ENCODE measurements at places on chromosomes 3 and 15.
A peak's percentile ranks its signal among the peaks of the same experiment; 100 is the strongest.

DNA sequence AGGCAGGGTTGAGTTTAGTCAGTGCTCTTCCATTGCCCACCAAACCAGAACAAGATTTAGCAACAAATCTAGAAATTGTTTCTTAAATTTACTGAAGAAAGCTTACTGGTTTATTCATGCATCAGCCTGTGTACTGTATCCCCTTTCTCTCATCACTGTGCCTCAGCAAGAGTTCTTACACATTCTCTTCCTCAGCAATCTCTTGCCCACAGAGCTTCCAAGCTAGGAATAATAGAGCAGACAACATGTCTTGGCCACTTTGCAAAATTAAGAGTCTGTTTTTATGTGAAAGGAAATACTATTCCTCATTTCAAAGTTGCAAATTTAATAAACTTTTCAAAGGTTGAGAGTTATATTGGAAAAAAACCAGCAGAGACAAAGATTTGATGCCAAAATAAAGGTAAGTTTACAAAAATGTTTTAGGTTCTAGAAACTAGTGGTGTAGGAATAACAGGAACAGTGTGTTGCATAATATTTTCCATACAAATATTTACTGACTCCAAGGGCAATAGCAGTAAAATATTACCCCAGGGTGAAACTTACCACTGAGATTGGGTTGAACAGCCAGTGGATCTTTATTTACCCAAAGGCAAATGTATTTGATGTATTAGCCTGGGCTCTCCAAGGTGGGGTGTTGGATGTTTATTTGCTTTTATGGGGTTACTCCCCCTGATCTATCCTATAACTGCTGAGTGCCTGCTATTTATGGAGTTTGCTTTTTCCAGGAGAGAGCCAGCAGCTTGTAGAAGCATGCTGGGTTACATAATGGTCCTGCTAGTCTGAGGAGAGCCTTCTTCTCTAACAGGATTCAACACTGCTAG lies 276.7 kb downstream of the ADAMTSL3 start:
- DNase-seq = no peak

GRCh38 chr3:40078590-40078989 lies 230.9 kb upstream of the EIF1B start:
- DNase-seq = no peak

DNA sequence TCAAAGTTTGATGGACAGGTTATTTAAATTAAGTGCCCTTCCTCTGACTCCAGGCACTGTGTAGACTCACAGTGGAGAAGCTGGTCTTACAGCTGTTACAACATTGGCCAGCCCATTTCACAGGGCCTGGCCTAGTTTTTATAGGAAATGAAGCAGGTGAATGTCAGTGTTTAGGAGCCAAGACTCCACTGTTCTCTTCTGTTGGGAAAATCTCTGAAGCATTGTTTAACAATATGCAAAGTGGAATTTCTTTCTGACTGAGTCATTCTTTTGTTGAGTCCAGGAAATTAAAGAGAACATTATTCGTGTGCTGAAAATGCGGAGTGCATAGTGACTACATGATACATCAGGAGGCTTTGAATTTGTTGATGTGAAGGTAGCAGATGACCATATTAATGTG lies 64.7 kb downstream of the ARRDC4 start:
- DNase-seq = no peak

- no peak for DNase-seq
These were observed 13.4 kb downstream of the IFT57 start for GRCh38 chr3:108208831-108209230.

DNA sequence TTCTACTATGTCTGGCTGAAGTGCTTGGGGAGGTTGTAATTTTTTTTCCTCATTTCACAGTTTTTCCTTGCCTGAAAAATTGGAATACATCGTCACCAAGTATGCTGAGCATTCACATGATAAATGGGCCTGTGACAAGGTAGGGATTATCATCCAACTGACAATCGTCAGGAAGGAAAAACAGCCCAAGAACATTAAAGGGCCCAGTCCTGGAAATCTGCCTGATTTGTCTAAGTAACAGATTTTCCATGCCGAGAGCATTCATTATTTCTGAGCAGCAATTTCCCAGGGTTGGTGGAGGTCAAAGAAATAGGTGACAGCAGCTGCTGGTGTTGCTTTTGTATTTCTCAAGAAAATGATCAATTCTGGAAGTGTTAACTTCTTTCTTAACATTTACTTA lies 226.0 kb upstream of the CHRM5 start:
- DNase-seq = no peak

- DNase-seq = no peak
These were observed 4.7 kb downstream of the SLC9A9 start for GRCh38 chr3:143843587-143843986.

DNA sequence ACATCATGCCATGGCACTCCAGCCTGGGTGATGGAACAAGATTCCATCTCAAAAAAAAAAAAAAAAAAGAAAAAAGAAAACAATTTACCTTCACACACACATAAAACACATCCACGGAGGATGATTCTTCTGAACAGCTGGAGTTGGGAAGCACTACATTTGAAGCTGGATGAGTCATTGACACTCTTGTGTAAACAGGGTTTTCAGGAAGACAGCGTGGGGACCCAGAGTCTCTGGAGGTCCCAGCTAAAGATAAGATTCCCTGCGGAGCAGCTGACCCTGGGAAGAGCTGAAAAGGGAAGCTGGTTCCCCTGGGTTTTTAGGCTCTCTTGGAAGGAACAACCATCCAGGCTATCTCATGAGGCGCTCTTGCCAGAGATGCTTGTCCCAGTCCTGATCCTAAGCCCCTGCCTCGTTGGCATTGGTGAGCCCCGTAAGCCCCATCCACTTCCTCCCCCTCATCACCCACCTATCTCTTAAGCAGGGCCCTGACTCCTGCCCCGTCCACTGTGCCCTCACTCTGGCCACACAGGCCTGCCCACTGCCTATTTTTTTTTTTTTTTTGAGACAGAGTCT lies 32.0 kb upstream of the FURIN start:
- no peak for DNase-seq

DNA sequence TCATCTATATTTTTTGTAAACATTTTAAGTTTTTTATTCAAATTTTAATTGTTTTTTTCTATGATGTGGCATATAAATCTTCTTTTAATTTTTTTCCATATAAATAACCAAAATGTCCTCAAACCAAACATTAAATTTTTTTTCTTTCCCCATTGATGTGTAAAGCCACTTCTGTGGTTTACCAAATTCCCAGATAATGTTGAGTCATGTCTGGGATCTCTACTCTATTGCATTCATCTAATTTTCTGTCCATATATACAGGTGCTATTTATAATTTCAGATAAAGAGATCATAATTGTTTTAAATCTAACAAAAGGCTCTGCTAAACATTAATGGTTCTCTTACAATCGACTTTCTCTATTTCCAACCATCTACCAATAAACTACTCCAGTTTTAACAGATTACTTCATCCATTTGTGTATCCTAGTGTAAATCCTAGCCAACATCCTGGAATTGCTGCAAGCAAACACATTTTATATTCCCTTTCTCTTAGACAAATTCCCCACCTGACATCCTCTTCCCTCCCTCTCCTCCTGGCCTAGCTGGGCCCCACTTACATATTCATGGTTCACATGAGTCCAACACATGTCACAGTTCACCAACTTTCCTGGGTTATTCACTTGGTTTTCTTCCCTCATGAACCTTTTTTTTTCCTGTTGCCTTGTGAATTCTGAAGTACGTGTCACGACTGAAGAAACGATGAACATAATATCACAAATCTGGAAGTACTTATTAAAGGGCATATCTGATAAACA lies 368.0 kb upstream of the AGTR1 start:
- DNase-seq = no peak

- no peak for DNase-seq
These were observed 41.5 kb downstream of the GPD1L start for GRCh38 chr3:32147933-32148332.

GRCh38 chr3:155404486-155404885 lies 111.0 kb upstream of the STRIT1 start:
- no peak for DNase-seq

DNA sequence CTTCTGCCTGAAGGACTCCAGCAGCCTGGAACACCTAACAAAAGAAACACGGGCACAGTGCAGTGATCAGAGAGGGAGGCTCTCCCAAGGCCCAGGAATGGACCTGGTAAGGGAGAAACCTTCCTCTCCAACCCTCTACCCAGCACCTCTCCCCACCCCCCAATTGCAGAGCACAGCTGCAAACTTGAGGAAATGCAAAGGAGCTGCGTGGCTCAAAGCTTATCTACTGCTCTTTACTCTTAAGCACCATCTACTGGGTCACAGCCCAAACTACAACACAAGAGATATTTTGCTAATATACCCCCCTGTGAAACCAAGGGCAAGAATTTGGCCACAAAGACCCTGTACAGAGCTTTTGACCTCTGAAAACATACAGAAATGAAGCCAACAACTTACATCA lies 328.3 kb downstream of the OXSM start:
- DNase-seq = no peak

DNA sequence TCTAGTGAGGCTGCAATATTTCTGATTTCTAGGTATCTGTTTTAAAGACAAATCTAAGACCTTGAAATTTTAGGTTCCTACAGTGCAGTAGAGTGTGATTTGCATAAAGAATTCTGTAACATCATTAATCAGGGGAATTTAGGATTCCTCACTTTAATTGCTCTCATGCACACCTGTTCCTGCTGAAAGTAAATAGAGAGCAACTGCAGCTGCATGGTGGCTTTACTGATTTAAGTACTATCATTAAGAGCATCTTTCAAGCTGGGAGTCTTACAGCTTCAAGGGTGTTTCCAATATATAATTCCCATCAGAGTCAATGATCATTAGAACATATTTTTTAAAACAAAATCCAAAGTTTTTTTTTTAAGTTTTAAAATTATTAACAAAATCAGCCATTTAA lies 36.0 kb upstream of the C3orf70 start:
- DNase-seq = no peak

GRCh38 chr15:68862415-68862814 lies 41.7 kb upstream of the ANP32A start:
- DNase-seq = no peak

- no peak for DNase-seq
These were observed 544.4 kb downstream of the DIPK2A start for GRCh38 chr3:144516026-144516425.

DNA sequence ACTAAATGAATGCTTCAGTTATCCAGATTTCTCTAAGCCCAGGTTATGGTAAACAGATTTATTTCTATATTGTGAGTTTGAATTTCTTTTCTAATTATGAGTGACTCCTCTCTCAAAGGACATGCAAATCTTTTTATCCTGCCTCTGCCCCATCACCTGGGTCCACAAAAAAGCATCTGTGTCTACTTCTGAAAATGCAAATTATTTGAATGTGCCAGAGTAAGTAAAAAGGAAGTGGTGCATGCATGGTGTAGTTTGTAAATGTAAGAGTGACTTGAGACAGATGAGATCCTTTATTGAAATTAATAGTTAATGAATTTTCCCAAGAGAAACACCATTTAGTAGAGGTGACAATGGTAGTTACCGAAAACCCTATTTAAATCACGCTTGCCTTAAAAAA lies 26.9 kb downstream of the MCTP2 start:
- no peak for DNase-seq

DNA sequence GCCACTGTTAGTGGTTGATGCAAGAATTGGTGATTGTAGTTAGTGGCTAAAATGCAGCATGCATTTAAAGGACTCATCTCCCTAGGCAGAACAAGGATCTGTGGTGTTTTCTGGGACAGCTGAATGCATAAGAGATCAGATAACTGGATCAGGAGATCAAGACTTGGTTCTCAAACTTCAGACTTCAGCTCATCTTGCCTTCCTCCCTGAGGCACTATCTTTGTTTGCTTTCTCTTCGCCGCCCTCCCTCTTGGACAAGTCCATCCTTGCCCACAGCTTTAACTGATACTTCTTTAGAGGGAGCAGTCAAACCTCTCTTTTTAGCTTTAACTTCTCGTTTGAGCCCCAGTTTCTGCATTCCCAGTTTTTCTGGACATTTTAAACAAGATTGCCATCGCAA lies 195.4 kb upstream of the TPRG1 start:
- DNase-seq = no peak

- DNase-seq = no peak
These were observed 490.3 kb downstream of the MECOM start for GRCh38 chr3:169173231-169173630.

DNA sequence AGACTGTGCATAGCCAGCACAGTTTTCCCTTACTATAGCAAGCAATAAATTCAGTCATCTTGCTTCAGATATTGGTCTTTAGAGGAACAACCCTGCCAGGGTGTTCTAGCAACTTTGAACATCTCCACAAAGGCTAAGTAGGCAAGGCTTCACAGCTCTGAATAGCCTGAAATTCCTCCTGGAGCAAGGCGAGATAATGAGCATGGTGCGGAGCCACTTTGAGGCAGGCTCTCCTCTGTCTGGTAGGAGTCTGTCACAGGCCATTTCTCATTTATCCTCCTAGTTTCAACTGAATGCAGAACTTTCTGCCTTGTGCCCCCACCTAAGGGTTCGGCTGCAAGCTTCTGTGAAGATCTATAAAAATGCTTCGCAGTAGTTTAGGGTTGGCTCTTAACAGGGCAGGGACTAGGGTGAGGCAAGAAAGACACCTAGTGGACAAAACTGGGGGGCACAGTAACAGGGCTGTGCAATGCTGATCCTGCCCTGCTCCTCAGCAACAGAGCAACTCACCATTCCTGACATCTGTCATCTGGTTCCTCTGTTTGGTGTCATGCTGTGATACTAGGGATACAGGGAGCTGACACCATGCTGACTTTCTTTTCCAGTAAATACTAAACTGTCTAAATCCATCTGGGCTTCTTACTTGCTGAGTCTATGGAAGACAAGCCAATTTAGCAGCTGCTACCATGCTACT lies 16.6 kb upstream of the EHHADH start:
- DNase-seq = no peak

DNA sequence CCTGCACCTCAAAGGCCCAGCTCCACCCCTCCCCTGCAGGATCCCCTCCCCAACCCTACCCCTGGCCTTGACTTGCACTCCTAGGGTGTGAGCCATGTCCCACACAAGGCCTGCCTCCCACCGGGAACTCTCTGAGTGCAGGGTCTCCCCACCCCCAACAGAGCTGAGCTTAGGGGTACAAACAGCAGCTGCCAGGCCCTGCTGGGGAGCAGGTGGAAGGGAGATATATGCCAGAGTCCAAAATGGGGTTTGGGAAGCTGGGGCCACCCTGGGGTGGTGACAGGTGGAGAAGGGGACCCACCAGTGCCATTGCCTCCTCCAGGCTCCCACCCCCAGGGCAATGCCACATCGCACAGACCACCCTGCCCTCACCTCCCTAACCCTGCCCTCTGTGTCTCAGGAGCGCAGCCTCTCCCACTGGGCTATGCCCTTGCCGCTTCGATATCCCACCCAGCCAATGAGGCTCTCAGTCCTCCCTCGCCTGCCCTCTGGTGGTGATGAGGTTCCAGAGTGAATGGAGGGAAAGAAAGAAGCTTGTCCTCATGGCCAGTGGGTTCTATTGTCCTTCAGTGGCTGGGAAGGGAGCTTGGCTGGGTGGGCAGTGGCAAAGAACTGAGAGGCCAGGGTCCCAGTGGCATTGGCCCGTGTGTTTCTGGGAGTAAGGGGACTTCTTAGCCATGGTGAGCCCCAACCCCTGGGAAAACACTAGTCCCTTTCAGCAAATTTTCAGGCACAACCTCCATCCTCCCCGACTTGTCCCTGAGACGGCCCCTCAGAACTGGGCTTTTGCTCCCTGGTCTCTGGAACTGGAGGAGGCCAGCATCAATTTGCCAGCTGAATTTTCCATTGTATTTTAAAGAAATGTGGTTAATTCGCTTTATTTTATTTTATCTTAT lies 46.8 kb downstream of the CYP11A1 start:
- peak; percentile 14 for DNase-seq
